ENCODE measurements at places on chromosomes 1 and 21.

GRCh38 chr1:7984811-7985210 is 23.3 kb downstream of the PARK7 start:
- DNase-seq, result no peak

DNA sequence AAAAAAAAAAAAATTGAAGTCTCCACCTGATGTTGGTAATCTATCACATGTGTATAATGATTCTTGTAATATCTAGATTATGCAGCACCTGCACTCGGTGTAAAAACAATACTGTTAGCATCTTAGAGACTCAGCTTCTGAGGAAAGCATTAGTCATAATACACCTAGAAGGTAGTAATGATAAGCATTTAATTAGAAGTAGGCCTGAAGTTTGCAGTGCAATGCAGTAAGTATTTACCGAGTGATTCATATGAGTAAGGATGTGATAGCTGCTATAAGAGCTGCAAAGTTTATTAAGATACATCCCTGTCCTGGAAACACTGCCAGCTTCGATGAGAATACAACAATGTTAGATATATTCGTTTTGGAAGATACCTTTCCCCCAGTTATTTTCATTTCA is 196.4 kb downstream of the GREM2 start:
- no peak for DNase-seq

GRCh38 chr1:172497230-172497629 is 35.7 kb upstream of the SUCO start:
- DNase-seq, result no peak

DNA sequence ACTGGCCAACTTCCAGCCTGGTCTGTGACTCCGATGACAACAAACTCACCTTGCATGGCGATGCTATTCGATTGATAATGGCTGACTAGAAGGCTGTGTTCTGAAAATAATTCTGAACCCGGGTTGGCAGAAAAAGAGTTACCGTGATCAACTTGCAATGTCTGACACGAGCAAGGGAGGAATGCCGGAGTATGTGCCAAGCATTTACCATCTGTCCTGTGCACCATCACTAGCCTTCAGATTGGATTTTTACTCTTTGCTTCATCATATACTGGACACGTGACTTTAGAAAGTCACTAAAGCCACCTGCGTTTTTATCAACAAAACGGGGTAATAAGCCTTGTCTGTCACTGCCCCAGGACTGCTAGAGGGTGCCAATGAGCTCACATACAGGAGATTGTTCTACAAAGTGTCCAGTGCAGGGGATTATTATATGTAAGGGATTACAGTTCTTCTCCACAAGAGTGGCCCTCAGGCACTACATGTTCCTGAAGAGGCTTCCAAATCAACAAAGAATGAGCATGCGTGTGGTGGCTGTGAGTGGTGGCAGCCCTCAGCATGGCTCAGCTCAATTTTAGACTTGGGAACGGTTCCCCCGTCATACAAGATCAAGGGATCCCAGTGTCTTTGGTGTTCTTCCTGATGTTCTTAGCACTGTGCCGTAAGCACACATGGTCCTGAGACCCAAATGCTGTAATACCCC is 35.8 kb downstream of the SSBP3 start:
- DNase-seq, result no peak

DNA sequence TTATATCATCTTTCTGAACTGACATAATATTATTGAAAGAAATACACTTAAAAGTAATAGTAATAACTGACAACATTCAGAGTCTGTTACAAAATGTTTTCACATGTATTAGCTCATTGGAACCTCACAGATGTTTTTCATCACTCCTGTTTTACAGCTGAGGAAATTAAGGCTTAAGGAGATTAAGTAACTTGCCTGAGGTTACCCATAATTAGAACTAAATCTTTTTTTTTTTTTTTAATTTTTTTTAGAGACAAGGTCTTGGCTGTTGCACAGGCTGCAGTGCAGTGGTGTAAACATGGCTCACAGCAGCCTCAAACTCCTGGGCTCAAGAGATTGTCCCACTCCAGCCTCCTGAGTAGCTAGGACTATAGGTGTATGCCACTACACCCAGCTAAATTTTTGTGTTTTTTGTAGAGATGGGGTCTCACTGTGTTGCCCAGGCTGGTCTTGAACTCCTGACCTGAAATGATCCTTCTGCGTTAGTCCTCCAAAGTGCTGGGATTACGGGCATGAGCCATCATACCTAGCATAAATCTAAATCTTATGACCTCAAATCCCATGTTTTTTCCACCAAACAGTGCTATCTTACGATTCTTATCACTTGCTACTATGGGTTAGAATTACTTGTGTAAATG is 64.7 kb upstream of the MACF1 start:
- DNase-seq, result no peak

- DNase-seq, result no peak
Observed at GRCh38 chr1:3884966-3885365, 15.1 kb downstream of the C1orf174 start.

- no peak for DNase-seq
Observed at GRCh38 chr1:66112744-66113400, 320.2 kb downstream of the PDE4B start.

DNA sequence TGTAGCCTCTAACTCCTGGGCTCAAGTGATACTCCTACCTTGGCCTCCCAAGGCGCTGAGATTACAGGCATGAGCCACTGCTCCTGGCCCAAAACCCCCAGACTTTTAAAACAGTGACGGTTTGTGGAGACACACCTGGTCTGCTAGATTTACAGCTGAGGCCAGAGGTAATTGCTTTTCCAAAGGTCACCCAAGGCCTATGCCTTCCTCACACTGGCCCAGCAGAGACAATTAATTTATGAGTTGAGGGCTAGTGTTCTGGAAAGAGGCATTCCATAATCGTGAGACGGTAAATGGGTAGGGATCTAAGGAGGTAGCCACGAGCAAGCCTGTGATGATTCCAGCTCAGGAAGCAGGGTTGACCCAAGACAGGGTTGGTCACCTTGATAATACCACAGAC is 12.4 kb upstream of the PARP1 start:
- no peak for DNase-seq

- no peak for DNase-seq
Observed at GRCh38 chr1:175755516-175756070, 12.2 kb upstream of the TNR start.

DNA sequence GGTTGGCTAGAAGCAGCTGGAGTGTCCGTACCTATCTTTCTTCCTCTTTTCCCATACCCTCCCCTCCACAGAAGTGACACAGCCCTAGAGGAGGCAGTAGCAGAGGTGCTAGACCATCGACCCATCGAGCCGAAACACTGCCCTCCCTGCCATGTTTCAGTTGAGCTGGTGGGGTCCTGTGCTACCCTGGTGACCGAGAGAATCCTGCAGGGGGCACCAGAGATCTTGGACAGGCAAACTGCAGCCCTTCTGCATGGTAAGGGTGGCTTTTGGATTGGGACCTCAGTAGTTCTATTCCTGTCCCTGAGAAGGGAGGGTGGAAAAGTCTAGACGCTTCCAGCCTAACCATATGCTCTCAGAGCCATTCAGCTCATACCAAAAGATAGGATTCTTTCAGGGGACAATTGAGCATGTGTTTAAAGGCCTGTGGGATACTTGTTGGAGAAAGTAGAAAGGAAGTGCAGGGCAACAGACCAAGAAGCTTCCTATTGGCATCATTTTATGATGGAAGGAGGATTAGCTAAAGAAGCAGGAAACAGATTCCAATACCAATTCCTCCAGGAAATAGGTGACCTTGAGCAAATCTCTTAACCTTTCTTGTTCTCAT is 11.7 kb upstream of the BNIPL start:
- DNase-seq, result peak; percentile 84

- DNase-seq, result no peak
Observed at GRCh38 chr1:165894591-165894990, 67.2 kb downstream of the UCK2 start.

- DNase-seq, result no peak
Observed at GRCh38 chr21:17343055-17343454, 169.8 kb upstream of the CXADR start.

DNA sequence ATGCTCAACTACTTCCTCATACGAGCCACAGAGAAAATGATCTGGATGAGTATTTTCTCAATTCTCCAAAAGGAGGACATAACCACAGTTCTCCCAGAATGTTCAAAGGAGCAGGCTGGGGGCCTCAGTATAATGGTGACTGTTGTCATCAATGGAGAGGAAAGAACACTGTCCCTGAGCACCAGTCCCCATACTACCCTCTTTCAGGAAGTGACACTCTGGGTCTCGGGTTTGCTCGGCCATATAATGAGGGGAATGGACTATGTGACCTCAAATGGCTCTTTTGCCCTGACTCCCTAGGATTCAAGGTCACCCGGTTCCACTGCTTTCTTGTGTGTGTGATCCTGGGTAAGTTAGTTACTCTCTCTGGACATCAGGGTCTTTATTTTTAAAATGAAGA is 22.8 kb downstream of the SLC9A1 start:
- DNase-seq, result no peak

DNA sequence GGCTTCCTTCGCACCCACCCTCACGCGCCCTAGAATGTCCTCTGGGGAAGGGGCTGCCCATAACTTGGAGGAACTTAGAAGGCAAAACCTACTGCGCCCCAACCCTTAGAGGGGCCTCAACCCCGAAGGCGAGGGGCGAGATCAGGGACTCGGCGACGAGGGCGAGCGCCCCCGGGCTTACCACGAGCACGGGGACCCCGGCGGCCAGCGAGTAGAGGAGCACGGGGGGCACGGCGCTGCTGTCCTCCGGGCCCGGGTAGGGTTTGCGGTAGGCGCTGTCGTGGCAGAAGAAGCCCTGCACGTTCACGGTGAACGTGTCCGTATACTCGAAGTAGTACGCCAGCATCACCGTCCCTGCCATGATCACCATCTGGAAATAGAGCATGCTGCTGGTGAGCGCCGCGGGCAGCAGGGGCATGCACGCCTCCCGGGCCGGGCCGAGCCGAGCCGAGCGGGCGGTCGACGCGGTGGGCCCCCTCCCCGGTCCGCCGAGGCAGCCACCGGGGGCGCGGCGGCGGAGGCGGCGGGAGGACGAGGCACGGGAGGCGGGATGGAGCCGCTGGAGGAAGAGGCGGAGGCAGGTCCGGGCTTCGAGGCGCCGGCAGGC is 304 bp downstream of the PLPPR5 start:
- peak; percentile 11 for DNase-seq

DNA sequence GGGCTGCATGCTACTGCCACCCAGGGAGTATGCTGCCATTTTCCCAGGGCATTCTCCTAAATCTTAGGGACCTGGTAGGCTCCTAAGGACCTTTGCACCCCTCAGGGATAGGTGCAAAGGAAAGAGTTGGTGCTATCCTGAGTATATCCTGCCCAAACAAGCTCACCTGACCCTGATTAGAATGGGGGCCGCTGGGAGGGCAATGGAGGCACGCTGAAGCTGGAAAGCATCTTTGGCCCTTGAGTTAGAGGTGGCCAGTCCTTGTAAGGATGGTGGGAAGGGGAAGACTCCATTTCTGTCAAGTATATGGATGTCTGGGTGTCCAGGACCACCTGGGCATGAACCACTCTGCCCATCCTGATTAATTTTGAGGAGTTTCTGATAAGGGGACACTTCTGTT is 48.9 kb upstream of the A3GALT2 start:
- DNase-seq, result no peak

DNA sequence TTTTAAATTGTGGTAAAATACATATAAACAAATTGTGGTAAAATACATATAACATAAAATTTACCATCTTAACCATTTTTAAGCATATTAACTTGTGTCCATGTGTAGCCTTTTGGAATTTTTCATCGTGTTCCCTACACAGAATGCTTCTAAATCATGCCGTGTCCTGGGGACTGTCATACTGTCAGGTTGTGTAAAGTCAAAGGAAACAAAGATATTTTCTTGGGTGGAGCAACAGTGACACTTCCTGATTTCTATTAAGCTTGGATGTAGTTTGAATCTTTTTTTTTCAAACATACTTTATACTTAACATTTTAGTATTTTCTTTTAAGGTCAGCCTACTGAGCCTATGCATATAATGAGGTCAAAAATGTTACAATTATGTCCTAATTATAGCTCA is 32.3 kb downstream of the DOP1B start:
- no peak for DNase-seq

DNA sequence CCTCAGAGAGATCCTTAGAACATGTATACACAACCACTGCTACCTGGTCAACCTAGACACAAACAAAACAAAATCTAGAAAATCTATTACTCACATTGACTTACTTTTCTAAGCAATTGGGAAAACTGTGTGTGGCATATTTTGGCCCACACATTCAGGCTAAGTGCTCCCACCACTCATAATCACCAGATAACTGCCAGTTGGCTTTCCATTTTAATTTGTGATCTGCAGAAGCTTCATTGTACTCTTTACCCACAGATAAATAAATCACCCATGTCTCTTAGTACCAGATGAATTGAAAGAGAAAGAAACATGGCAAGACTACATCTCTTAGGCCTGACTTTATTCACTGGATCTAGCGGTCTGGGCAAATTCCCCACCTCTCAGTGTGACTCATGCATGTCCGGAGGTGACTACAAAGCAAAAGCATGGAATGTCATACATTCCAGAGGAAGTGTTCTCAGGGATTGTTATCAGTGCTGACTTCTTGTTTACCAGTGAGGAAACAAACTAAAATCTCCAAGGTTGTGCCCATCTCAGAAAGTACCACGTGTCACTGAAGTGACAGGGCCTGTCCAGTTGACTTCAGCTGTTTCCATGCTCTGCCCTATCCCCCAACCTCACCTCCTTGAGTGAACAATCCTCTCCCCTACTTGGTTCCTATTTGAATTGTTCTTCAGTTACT is 52.4 kb upstream of the BCL10 start:
- no peak for DNase-seq

DNA sequence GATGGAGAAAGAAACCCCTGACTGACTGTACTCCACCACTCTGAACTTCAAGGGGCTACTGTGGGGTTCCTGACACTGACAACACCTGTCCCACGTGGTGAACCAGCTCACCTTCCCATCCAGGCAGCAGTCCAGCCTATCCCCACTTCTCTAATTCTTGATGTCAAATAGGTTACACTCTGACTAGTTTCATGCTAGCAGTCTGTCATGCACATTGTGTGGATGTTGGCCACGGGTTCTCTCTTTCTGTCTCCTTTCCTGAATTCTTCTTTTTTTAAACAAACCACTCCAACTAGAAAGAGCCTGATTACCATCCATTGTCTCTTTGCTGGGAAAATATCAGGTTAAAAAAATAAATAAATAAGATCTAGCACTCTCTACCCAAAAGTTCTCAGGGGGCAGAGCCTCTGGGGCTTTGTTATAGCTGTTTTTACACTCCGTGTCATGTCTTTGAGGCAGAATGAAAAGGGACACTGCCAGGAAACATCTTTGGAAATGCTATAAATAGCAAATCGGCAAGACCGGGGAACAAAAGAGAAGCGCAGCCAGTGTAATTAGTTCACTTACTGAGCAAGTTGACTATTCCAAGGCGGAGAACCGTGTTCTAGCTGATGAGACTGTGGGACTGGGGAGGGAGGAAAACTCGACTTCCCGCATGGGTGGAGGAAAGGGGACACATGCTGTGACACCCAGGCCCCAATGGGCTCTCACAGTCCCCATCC is 356.1 kb downstream of the OMA1 start:
- DNase-seq, result no peak

- no peak for DNase-seq
Observed at GRCh38 chr1:79040424-79041082, 34.0 kb upstream of the ADGRL4 start.
